Activated T-helper 1 cell treated with anti-CD3 and anti-CD28 coated beads, Interleukin-2, amount 50 U/mL, for 16 hours (primary cell): ENCODE measurements at places on chromosomes 6 and 20.

GRCh38 chr6:118719351-118720124 lies 68.1 kb upstream of the CEP85L start:
- DNase-seq = no peak

DNA sequence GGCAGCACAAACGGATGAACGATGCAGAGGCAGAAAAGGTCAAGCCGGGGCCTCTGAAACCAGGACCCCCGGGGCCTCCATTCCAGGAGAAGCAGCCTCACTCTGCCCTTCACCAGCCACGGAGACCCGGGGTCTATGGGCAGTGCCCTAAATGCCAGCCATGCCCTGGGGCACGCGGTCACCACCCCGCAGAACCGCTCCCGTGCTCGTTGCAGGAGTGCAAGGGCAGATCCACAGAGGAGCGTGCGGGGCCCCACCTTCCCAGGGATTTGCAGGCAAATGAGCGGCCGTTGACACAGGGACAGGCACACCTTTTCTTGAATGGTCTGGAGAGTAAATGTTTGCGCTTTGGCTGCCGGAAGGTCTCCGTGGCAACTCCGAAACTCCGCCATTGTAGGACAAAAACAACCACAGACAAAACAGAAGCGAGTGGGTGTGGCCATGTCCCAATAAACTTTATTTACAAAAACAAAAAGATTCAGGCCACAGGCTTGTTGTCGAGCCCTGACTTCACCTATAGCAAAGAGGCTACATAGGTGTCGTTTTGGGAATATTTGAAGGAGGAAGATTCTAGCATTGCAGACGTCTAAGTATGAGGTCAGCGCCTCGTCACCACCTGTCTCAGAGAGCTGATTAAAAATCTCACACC lies 163.3 kb downstream of the TAF4 start:
- no peak for DNase-seq

- DNase-seq = no peak
Observed at GRCh38 chr6:132390017-132390416, 11.3 kb downstream of the MOXD1 start.

DNA sequence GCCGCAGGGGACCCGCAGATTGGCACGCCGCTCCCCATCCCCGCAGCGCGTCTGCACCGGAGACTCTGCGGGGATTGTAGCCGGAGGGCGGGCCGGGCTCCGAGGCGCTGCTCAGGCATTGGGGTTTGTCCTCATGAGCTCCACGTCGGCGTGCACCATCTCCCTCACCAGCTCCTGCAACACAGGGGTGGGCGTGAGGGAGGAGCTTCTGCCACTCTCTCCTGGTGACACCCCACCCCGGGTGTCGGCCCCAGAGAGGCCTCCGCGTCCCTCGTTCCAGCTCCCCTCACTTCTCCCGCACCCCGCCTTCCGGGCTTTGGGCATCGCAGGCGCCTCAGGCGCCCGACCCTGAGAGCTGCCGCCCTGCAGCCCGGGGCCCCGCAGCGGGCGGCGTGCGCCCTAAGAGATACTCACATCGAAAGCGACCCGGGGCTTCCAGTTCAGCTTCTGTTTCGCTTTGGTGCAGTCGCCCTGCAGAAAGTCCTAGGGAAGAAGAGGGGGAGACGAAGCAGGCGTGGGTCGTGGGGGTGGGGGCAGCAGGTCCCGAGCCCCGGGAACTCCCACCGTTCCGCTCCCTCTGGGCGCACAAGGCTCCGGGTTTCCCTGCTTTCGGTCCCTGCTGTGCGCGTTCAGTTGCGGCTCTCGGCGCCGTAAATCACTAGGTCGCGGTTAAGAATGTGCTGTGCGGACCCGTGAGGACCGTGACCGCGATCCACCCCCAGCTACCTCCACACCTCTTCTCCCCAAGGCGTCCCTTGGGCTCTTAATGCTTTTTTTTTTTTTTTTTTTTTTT lies 14.5 kb downstream of the FOXC1 start:
- no peak for DNase-seq

DNA sequence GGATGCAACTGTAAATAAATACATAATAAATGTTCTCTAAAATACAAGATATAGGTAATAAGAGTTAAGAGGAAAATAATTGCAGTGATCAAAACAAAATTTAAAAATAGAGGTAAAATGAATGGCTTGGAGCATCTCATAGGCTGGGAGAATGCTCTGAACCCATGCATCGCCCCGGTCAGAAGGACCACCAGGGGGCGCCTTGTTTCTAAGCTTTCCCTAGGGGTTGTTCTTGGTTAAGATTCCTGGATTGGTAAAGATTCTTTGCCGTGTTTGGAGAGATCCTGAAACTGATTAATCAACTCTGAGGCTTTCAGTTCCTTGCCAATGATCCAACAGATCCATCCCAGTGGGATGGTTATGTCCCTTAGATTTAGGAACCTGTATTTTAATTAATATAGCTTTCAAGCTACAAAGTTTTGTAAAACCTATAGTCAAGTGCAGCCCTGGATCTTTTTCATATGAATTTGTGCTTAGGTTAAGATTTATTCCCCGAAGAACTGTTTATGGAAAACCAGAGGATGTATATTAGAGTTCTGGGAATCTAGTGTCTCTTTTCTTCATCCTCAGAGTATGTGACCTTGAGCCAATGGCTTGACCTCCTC lies 45.3 kb upstream of the PRELID3B start:
- DNase-seq = peak; percentile 71

DNA sequence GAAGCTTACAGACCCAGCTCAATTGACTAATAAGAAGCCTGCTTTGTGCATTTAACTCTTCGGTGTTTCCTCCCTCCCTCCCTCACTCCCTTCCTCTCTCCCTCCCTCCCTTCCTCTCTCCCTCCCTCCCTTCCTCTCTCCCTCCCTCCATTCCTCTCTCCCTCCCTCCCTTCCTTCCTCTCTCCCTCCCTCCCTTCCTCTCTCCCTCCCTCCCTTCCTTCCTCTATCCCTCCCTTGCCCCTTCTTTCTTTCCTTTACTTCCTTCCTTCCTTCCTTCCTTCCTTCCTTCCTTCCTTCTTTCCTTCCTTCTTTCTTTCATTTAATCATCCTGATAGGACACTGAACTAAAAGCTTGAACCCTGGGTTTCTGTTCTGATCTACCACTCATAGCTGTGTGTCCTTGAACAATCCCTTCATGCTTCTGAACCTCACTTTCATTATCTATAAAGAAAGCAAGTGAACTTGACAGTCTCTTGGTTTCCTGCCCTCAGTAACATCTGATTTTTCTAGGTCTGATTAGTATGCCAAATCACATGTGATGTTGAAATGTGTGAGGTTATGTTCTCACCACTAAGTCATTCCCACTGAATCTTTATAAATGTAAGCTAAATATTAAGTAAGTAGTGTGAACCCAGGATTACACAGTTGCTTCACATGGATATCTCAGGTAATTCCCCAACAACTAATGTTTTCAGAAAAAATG lies 132.3 kb upstream of the BMP2 start:
- DNase-seq = no peak

DNA sequence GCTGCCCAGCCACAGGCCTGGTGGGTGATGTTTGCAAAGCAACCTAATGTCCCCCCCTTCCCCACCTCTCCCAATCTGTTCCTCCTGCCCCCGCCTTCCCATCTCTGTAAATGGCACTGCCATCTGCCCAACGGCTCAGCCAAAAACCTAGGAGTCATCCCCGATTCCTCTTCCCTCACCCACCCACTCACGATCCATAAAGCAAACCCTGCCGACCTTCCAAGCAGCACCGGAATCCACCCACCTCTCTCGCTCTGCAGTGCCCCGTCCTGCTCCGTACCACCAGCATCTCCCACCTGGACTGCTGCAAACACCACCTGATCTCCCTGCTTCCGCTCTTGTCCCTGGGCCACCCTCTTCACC lies 37.6 kb downstream of the SULF2 start:
- no peak for DNase-seq
